ENCODE measurements at places on chromosomes 1 and 21.
A peak's percentile ranks its signal among the peaks of the same experiment; 100 is the strongest.

DNA sequence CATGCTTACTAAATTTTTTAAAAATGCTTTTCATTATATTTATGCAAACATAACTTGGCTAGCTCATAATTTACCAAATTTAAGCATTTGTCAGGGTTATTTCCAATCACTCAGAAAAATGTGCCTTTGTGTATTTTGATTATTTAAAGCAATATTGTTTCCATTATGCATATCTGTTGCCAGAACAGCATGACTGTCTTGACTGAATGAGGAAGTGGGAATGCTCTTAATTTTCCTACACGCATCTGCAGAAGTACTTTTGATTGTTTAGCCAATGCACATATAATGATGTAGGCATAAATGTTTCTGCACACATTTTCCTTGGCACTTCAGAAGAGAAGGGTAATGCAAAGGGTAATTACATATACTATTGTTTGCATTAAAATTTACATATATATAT, 92.5 kb upstream of the ADGRL2 start:
- no peak for DNase-seq

- DNase-seq, result no peak
These were observed 1.6 kb downstream of the PPP1R15B start for GRCh38 chr1:204409836-204410687.

DNA sequence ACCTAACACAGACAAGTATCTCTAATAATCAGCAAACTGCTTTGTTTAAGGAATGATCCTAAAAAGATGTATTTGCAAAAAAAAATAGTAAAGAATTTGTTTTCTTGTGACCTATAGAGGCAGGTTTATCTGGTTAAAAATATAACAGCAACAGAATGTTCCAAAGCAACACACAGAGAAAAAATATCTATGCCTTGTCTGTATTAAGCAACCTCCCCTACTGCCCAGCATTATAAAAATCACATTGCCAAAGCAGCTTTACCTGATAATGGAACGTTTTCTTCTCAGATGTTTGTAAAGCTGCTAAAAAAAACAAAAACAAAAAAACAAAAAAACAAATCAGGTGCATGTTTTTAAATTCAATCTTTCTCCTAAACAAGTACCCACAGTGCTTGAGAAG, 24.7 kb downstream of the PALMD start:
- no peak for DNase-seq

DNA sequence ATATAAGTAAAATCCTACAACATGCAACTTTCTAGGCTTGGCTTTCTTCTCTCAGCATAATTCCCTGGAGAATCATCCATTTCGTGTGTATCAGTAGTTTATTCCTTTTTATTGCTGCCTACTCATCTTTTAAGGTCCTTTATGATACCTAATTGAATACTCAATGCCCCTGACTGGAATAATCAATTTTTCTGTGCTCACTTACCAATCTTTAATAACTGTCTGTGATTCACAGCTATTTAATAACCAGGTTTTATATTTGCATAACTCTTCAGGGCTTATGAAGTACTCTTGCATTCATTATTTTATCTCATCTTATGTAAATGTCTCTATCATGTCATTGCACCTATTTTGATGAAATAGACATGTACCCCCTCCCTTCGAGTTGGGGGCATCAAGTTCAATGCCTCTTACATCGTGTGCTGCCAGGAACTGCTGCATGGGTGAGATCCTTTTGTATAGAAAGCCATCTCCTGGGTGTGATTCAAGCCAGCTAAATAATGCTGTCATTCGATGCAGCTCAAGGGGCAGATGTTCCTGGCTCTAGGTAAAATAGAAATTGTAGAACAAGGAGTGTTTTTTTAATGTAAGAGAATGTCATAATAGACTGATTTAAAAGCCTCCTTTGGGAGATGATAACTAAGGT, 222.7 kb downstream of the SLC35F3 start:
- no peak for DNase-seq

DNA sequence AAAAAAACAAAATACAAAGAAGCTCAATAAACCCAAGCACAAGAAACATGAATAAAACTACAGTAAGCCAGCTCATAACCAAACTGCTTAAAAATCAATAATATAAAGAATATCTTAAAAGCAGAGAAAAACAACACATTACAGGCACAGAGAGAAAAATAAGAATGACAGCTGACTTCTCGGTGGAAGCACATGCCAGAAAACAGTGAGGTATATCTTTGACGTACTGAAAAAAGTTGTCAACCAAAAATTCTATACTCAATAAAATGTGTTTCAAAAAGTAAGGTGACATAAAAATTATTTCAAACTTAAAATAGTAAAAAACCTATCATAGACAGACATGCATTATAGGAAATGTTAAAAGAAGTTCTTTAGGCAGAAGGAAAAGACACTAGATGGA, 33.3 kb downstream of the ZZZ3 start:
- DNase-seq, result no peak

DNA sequence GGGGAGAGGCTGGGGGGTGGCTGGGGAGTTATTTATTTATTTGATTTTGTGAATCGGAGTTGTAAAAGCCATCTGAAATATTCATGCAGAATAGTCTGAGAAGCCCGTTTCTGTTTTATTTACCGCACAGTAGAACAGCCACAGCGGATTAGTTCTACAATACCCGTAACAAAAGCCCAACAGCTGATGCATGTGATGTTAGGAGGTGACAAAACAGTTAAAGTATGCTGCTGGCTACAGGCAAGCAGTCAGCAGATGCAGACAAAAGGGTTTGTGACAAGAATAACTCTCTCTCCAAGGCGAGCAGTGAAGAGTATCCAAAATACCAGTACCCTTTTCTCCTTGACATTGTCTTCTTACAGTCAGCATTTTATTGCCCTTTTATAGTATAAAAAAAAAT, 42.0 kb downstream of the PROX1 start:
- peak; percentile 39 for DNase-seq

GRCh38 chr1:202812176-202813026, 1.6 kb downstream of the PCAT6 start:
- DNase-seq, result no peak

GRCh38 chr1:205772607-205773032, 2.7 kb downstream of the RAB29 start:
- no peak for DNase-seq

- DNase-seq, result no peak
These were observed 13.1 kb upstream of the EXO1 start for GRCh38 chr1:241834733-241835377.

DNA sequence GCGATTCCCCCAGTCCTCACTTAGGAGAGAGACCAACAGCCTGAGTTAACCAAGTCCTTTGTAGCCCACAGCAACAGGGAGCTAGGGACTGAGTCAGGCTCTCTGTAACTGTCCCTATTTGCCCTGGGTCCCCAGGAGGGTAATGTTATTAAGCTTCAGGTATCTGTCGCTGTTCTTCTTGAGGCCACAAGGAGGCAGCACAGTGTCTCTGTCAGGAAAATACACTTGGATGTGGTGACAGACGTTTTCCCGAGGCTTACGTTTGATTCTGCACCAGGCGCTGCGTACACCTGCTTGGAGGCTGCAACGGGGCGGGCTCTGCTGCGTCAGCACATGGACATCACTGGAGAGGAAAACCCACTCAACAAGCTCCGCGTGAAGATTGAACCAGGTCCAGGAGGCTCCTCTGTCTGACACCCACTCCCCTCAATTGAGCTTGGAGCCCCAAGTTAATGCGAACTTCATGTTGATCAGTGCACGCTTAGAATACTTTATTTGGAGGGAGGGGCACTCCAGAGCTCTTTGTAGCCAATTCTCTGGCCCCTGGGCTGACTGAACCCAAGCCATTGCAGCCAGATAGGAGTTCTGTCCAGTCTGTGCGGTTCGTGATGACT, 10.7 kb upstream of the ELF3 start:
- no peak for DNase-seq

DNA sequence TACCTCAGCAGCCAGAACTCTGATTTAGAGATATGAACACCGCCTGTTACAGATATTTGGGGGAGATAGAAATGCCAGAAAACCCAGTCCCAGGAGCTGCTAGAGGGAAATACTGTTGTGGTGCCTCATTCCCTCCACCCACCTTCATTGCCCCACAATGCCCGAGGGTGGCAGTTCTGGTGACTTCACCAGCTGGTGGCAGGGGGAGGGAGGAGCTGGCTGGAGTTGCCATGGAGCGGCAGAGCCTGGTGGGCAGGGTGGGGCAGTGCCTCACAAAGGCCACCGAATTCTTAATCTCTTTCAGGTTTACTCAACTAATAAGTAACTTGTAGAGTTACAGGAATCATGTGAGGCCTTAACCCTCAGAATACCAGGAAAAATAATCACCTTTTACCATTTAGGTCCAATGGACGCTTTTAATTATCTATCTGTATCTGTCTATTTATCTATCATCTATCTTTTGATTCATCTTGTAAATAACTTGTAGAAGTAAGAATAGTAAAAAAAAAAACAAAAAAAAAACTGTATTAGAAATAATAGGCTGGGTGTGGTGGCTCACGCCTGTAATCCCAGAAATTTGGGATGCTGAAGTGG, 11.7 kb upstream of the S100A11 start:
- DNase-seq, result no peak

- no peak for DNase-seq
These were observed 81.7 kb upstream of the ATP1B1 start for GRCh38 chr1:169024800-169025271.

- no peak for DNase-seq
These were observed 54.2 kb downstream of the HSPG2 start for GRCh38 chr1:21882721-21883415.

All from left hindlimb (tissue), 1 donor.